ENCODE measurements at places on chromosomes 3 and 15. TPM values are rescaled to one million over a fixed set of nuclear protein-coding genes. Genes with fewer than 3 reads are reported as not detected.
A peak's percentile ranks its signal among the peaks of the same experiment; 100 is the strongest.

- no peaks in the 10 kb centered on the region for H3K27me3 ChIP-seq
- DNase-seq = no peak
- H3K4me1 ChIP-seq = no peaks in the 10 kb centered on the region
- H3K27ac ChIP-seq = no peak overlapping the region
- no peaks in the 10 kb centered on the region for H3K36me3 ChIP-seq
Observed at GRCh38 chr3:57699591-57699990, 6.7 kb upstream of the DENND6A start.

DNA sequence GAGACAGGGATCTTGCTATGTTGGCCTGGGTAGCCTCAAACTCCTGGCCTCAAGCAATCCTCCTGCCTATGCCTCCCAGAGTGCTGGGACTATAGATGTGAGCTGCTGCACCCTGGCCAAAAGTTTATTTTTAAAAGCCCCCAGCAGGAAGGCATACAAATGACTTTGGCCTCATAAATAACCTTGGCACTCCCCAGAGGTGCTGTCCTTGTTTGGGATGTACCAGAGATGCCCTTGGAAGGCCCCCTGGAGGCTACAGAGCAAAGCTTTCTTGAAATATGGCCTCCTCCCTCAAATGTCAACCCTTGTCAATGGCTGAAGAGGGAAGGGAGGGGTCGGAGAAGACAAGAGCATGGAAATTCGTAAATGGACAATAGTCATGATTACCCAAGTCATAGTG lies 14.0 kb upstream of the RTP3 start:
- no peaks in the 10 kb centered on the region for H3K36me3 ChIP-seq
- DNase-seq = peak; percentile 40
- no peaks in the 10 kb centered on the region for H3K27me3 ChIP-seq
- no peak overlapping the region for H3K4me3 ChIP-seq
- H3K4me1 ChIP-seq = peaks cover 4% of the 10 kb centered on the region
- H3K27ac ChIP-seq = no peak overlapping the region

SPINK8 gene
- total RNA-seq = not detected

DNA sequence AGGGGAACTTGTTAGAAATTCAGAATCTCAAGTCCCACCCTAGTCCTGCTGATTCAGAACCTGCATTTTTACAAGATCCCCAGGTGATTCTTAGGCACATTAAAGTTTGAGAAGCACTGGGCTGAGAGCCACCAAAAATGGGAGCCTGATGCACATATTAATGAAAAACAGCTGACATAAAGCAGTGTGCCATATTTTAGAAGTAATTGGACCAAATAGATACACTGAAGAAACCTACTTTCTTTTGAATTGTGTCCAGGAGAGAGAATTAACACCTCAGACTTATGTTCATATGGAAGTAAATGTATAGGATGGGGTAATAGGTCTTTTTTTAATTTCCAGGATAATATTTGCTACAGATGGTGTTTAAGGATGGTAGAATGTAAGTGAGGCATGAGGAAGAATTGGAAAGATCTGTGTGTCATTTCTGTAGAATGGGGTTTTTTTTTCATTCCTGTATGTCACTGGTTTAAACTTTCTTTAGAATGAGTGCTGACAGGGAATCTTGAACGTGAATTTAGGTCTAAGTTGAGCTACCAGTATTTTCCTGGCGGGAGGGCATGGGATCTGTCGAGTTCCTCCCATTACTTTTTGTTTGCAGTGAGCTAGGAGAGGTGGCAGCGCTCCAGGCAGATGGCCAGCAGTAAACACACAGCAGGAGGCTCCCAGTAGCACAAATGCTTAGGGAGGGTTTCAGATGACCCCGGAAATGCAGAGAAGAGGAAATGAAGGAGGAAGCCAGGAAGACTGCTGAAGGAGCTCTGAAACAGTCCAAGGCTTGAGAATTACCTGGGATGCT lies 185.6 kb downstream of the PLCL2 start:
- H3K27me3 ChIP-seq = no peaks in the 10 kb centered on the region
- H3K4me3 ChIP-seq = no peak overlapping the region
- H3K36me3 ChIP-seq = no peaks in the 10 kb centered on the region
- DNase-seq = peak; percentile 77
- H3K4me1 ChIP-seq = no peaks in the 10 kb centered on the region

ITPKA gene
- total RNA-seq = 0.28 TPM

SLITRK3 gene
- total RNA-seq = 0.64 TPM

- H3K4me3 ChIP-seq = no peak overlapping the region
- no peaks in the 10 kb centered on the region for H3K36me3 ChIP-seq
- no peak overlapping the region for H3K27ac ChIP-seq
- H3K4me1 ChIP-seq = no peaks in the 10 kb centered on the region
- no peak for DNase-seq
Observed at GRCh38 chr3:109559389-109559788, 222.0 kb upstream of the DPPA4 start.

DNA sequence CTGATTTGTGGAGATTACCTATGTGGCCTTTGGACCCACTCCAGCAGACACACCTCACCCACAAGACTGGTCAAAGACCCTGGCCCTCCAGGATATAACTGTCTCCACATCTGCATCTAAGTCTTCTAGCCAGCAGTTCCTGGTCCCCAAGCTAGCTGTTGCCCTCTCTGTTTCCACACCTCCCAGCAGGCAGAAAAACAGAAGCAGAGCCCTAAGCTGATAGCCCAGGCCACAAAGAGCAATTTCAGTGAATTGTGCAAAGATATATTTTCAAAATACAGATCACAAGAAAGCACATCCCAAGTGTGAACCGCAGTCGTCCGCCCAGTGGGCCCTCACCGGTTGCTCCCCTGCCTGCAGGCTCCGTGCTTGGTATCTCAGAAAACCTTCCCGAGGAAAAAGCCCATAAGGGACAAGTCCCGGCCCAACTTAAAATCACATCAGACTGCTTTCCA lies 2.6 kb downstream of the TNIK start:
- peaks cover 47% of the 10 kb centered on the region for H3K27me3 ChIP-seq
- peak; percentile 62 for DNase-seq
- H3K4me3 ChIP-seq = peak overlapping the region; percentile 88
- H3K36me3 ChIP-seq = no peaks in the 10 kb centered on the region
- H3K4me1 ChIP-seq = peaks cover 8% of the 10 kb centered on the region

IDH2 gene
- total RNA-seq = 51.1 TPM

- peak overlapping the region; percentile 80 for H3K27ac ChIP-seq
- H3K27me3 ChIP-seq = no peaks in the 10 kb centered on the region
- peaks cover 17% of the 10 kb centered on the region for H3K4me1 ChIP-seq
- DNase-seq = peak; percentile 74
- no peak overlapping the region for H3K4me3 ChIP-seq
Observed at GRCh38 chr3:64342940-64343688, 117.8 kb upstream of the PRICKLE2 start.

DNA sequence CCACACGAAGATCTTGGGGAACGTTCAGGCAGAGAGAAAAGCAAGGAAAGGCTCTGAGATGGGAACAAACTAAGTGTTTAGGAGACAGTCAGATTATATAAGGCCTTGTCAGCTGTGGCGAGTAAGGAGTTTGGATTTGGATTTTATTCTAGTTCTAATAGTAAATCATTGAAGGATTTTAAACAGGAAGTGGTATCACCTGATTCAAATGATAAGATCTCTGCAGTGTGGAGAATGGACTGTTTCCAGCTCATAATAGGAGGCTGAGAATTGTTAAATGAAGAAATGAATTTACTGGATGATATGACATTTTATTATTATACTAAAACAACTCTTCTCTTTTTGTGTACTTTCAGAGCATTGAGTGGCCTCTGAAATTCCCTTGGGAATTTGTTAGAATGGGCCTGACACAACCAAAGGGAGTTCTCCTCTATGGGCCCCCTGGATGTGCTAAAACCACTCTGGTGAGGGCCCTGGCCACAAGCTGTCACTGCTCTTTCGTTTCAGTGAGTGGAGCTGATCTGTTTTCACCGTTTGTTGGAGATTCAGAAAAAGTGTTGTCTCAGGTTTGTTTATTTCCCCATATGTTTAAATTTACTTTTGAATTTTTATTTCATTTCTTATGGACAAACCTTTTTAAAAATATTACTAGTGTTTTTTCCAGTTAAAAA lies 36.0 kb upstream of the GATM start:
- no peak overlapping the region for H3K27ac ChIP-seq
- peaks cover 83% of the 10 kb centered on the region for H3K36me3 ChIP-seq
- no peak overlapping the region for H3K4me3 ChIP-seq
- no peaks in the 10 kb centered on the region for H3K27me3 ChIP-seq
- no peaks in the 10 kb centered on the region for H3K4me1 ChIP-seq

DNA sequence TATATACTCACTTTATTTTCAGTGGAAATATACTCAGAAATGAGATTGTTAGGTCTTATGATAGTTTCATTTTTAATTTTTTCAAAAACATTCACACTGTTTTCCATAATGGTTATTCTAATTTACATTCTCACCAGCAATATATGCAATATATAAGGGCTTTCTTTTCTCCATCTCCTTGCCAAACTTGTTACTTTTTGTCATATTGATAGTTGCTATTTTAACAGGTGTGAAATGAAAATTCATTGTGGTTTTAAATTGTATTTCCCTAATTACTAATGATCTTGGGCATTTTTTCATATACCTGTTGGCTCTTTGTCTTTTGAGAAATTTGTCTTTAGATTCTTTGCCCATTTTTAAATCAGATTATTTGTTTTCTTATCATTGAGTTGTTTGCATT lies 325.2 kb downstream of the DIPK2A start:
- H3K4me3 ChIP-seq = no peak overlapping the region
- no peak overlapping the region for H3K27ac ChIP-seq
- no peaks in the 10 kb centered on the region for H3K4me1 ChIP-seq
- H3K36me3 ChIP-seq = no peaks in the 10 kb centered on the region
- no peak for DNase-seq
- no peaks in the 10 kb centered on the region for H3K27me3 ChIP-seq

CYP19A1 gene
- not detected for total RNA-seq

ZBTB20 gene
- 2.9 TPM for total RNA-seq

CEP152 gene
- 19.1 TPM for total RNA-seq

GRCh38 chr3:38348903-38349302 lies 2.3 kb downstream of the XYLB start:
- H3K36me3 ChIP-seq = peaks cover 9% of the 10 kb centered on the region
- no peaks in the 10 kb centered on the region for H3K4me1 ChIP-seq
- H3K4me3 ChIP-seq = no peak overlapping the region
- H3K27me3 ChIP-seq = peaks cover 8% of the 10 kb centered on the region

- no peaks in the 10 kb centered on the region for H3K27me3 ChIP-seq
- no peak for DNase-seq
- H3K4me1 ChIP-seq = no peaks in the 10 kb centered on the region
- H3K27ac ChIP-seq = no peak overlapping the region
- no peak overlapping the region for H3K4me3 ChIP-seq
Observed at GRCh38 chr3:184783319-184783718, 28.6 kb upstream of the VPS8 start.

DNA sequence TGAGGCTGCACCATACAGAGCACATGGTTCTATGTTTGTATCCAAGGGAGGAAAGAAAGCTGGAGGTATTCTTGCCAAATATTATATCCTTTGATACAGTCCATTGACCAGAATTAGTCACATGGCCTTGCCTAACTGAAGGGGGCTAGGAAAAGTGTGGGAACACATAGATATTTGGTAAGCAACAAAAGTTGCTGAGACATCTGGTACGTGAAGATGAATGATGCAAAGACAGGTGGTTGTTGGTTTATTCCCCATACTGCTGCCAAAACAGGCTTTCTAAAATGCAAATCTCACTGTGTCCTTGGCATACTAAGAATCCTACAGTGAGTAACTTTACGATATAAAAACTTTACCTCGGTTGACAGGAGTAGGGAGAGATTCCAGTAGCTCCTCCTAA lies 162.2 kb downstream of the VGLL3 start:
- no peaks in the 10 kb centered on the region for H3K4me1 ChIP-seq
- no peak overlapping the region for H3K4me3 ChIP-seq
- no peak overlapping the region for H3K27ac ChIP-seq
- no peaks in the 10 kb centered on the region for H3K36me3 ChIP-seq
- no peak for DNase-seq
- H3K27me3 ChIP-seq = no peaks in the 10 kb centered on the region

Data from endodermal cell (in vitro differentiated cells).